CD8-positive, alpha-beta T cell (primary cell): ENCODE measurements at places on chromosomes 5 and 9. TPM values are rescaled to one million over a fixed set of nuclear protein-coding genes. Genes with fewer than 3 reads are reported as not detected.
A peak's percentile ranks its signal among the peaks of the same experiment; 100 is the strongest.

The SPATA9 gene
- total RNA-seq = not detected

DNA sequence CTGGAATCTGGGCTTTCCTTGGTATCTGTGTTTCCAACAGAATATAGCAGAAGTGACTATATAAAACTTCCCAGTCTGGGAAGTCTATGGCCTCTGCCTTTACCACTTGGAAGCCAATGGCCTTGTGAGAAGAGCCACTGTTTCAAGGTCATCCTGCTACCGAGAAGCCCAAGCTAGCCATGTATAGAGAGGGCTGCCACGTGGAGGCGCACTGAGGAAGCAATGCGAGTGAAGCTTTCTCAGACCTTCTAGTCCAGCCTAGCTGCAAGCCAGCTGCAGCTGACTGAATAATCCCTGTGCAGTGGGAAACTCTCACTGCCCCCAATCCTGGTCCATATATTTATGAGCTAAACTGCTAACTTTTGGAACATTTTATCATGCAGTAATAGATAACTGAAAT, 661.8 kb upstream of the RIOK2 start:
- DNase-seq = no peak

The C9 gene
- total RNA-seq = not detected

The LRSAM1 gene
- total RNA-seq = 11.7 TPM

DNA sequence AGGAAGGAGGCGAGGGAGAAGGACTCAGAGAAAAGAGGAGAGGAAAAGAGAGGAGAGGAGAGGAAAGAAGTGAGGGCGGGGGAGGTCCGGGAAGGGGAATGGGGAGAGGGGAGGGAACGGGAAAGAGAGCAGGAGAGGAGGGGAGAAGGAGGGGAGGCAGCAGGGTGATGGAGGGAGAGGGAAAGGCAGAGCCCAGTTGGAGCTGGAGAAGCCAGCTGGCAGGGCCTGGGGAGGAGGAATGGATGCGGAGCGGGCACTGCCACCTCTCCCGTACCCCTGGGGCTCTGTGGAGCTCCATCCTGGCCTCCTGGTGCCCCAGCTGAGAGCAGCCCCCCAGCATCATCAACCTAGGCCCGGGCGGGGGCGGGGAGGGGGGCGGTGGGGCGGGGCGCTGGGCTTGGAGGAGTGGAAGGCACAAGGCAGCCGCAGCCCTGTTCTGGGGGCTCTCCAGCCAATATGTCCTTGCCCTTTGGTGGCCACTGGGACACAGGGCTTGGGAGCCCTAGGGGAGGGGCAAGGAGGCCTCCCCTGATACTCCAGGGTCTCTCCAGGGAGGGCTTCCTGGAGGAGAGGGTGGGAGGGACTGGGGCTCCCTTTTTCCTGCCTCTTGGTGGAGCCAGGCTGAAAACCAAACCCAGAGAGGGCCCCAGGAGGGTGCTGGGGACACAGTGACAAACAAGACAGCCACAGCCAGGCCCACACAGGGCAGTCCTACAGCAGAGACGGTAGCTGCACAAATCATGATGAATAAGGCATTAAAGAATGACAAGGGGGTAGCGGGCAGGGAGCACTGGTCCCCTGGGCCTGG, 123.7 kb downstream of the C9orf50 start:
- DNase-seq = no peak

The OR13J1 gene
- total RNA-seq = not detected

DNA sequence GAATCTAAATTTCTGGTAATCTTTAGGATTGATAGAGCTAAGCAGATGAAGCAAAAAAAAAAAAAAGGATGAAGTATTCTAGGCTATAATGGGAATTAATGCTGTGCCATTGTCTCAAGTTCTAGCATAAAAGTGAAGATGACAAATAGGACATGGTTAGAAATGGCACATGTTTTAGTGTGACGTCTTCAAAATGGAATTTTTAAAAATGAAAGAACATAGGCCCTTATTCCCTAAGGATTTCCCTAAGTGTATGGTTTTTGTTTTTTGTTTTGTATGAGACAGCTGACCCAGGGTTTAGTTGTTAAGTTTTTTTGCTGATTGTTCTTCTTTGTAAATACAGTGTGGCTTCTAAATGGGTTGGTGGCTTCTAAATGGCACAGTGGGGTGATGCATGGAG, 7.1 kb downstream of the TLE4 start:
- no peak for DNase-seq

The TRUB2 gene
- total RNA-seq = 9.8 TPM

The ERAP2 gene
- total RNA-seq = 46.5 TPM

- no peak for DNase-seq
Observed at GRCh38 chr5:142870532-142871362, 100.6 kb downstream of the ARHGAP26 start.

The PTPRD gene
- not detected for total RNA-seq

The SAXO1 gene
- total RNA-seq = 0.03 TPM

DNA sequence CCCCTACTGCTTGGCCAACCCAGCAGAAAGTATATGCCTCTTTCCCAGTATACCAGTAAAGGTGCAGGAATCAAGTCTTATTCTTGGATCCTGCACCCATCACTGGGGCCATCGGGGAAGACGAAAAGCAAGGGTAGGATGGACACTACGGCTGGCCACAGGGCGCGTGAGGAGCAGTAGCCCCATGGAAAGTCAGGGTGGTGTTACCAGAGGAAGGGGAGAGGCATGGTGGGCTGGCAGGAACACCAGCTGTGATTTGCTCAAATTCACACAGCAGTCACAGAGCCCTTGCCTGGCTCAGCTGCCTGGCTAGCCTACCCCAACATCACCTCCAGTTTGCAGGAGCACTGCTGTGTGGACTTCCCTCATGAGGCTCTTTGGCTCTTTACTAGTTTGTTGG, 34.5 kb upstream of the SAP30L start:
- DNase-seq = no peak

DNA sequence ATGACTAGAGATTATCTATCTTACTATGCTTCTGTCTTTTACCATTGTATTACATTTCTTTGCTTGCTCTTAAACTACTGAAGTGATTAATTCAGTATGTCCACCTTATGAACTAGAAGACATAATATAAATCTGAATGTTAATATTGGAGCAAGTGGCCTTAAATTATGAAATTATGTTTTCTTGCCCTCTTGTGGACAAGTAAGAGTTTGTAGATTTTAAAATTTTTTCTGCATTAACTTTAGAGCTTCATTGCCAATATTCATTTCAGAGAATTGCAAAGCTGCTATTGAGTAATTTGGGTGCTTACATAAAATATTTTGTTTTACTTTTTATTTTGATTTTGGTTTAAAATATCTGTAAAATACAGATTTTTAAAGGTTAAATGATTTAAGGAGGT, 55.3 kb downstream of the RANBP17 start:
- no peak for DNase-seq

DNA sequence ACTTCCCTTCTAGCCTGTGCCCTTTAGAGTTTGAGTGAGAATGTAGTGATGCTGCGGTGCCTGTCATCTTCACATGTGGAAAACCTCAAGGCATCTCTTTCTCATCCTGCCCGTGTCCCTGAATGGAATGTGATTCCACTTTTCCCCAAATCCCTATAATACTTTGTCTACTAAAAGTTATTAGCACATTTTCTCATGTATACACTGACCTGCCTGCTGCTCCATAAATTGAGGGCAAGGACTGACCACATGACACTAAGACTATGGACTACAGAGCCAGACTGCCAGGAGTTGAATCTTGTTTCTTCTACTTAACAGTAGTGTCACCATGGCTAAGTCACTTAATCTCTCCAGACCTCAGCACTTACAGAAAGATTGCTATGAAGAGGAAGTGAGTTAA, 93.0 kb downstream of the TEK start:
- no peak for DNase-seq

The GLRA1 gene
- not detected for total RNA-seq

DNA sequence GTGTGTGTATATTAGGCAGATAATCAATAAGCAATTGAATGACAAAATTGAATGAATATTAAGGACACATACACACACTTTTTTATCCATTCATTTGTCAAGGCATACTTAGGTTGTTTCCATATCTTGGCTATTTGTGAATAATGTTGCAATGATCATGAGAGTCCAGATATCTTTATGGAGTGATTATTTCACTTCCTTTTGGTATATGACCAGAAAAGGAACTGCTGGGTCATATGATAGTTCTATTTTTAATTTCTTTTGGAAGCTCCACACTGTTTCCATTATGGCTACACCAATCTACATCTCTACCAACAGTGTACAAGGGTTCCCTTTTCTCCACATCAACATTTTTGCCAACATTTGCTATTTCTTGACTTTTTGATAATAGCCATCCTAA, 137.7 kb upstream of the PAPPA start:
- no peak for DNase-seq

- DNase-seq = peak; percentile 76
Observed at GRCh38 chr5:55226934-55227663, at the start of gene MCIDAS. Gene MCIDAS (minus strand): TSS chr5:55227315. CDS start chr5:55227138, 177 bp downstream.

The CCDC112 gene
- total RNA-seq = 2.7 TPM

The FBXO38 gene
- 45.5 TPM for total RNA-seq

The GNG10 gene
- total RNA-seq = 1.6 TPM

- DNase-seq = no peak
Observed at GRCh38 chr5:169861433-169861832, 118.9 kb downstream of the INSYN2B start.

The SLC25A2 gene
- total RNA-seq = not detected

DNA sequence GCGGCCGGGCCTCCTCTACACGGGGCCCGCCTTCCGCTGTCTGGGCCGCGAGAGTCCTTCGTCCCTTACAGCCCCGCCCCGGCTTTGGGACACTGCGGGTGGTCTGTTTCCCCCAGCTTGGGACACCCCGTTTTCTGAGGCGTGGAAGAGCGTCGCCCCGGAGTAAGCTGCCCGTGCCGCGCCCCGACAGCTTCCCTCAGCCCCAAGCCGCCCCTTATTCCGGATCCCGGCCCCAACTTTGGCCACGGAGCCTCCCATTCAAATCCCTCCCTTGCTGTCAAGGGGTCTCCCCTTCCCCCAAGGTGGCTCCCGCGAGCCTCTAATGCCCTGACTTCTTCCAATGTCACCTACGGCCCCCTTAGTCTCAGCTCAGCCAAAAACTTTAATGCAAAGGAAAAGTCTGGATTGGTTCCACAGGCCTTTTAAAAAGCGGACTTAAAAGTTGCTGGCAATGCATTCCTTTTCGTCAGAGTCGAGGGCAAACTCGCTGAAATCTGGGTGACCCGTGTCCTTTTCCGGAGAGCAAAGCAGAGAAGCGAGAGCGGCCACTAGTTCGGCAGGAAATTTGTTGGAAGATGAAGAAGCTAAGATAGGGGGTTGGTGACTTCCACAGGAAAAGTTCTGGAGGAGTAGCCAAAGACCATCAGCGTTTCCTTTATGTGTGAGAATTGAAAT, 19.8 kb downstream of the EXOSC2 start:
- DNase-seq = peak; percentile 21

DNA sequence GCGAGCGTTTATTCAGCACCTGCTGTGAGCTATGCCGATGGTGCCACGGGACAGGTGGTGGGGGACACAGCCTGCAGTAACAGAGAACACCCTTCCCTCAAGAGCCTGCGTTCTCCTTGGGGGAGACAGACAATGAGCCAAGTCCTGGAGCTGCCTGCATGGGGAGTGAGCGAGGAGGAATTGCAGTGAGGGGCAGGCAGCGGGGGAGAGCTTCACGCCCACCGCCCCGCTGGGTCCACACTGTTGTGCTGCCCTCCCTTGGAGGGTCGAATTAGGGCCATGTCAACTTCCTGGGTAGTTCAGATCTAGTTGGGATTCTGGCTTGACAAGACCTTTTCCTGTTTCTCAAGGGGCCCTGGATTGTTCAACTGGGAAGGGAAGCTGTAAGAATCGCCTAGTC, 55.5 kb upstream of the N4BP3 start:
- no peak for DNase-seq

- peak; percentile 57 for DNase-seq
Observed at GRCh38 chr5:112923148-112923917, 1.3 kb upstream of the REEP5 start.

The ST6GALNAC6 gene
- 56.1 TPM for total RNA-seq

- DNase-seq = no peak
Observed at GRCh38 chr5:39411061-39411460, 13.7 kb downstream of the DAB2 start.
